ENCODE measurements at places on chromosomes 7 and 10. TPM values are rescaled to one million over a fixed set of nuclear protein-coding genes. Genes with fewer than 3 reads are reported as not detected.

GRCh38 chr10:80443531-80443974 lies 10.6 kb upstream of the TSPAN14 start:
- DNase-seq = peak; percentile 51

- DNase-seq = peak; percentile 71
Measured at GRCh38 chr7:17298840-17299482, 509 bp downstream of the AHR start.

- DNase-seq = no peak
Measured at GRCh38 chr10:132507956-132508490, 29.6 kb upstream of the INPP5A start.

DNA sequence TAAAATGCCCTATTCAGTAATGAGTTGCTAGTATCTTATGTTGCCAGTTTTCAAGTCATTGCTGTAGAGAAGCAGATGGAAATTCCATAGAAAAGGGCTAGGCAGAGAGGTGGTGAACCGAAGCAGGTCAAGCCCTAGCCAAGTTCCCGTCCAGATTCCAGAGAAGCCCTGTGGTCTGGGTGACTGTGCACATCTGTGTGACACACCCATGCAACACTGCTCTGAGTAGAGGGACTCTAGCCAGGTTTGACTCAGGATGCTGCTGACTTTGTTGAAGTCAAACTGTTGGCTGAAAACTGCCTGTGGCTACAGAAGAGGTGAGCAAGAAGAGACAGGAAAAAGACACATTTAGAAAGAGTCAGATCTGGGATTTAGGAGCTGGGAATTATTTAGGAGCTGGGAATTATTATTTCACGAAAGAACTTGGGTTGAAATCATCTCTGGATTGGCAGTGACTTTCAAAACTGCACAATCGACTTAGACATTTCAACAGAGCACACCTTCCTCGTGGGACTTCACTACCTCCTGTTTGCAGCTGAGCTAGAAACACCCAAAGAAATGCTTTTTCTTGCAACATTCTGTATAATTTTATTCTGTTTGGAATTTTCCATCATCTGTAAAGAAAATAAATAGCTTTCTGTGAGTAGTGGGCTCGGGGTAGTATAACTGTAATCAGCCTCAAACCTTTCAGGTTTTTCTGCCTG lies 149.1 kb upstream of the PRKCQ start:
- no peak for DNase-seq

TACC2 gene
- not detected for total RNA-seq

C10orf71 gene
- total RNA-seq = not detected

DNA sequence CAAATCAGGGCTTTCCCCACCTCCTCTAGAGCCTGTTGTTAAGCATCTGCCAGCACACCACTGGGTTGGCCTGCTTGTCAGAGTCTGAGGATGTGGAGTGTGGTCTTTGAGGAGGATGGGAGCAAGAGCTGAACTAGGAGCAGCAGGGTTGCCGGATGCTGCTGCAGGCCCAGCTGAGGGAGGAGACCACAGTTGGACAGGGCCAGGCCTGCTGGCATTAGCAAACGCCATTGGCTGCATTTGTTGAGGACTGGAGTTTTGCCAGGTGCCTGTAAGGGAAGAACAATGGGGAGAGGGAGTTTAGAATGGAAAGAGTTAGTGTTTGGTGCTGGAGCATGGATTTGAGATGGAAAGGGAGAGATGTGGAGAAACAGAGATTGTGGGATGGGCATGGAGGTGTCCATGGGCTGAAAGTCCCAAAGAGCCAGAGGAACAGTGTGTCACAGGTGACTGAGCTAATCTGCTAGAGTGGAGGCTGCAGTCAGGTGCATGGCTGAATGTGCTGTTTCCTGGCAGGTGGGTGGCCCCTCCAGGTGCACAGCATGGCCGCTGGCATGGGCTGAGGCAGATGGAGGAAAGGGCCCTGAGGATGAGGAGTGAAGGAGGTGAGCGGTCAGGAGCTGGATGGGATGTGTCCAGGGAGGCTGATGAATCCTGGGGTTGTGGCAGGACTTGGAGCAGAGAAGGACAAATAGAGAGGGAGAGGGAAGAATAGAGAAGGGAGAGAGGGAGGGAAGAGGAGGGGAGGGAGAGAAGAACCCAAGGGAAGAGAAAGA lies 40.7 kb downstream of the LEP start:
- DNase-seq = no peak

GRCh38 chr7:38753347-38753746 lies 122.2 kb upstream of the AMPH start:
- no peak for DNase-seq

DNA sequence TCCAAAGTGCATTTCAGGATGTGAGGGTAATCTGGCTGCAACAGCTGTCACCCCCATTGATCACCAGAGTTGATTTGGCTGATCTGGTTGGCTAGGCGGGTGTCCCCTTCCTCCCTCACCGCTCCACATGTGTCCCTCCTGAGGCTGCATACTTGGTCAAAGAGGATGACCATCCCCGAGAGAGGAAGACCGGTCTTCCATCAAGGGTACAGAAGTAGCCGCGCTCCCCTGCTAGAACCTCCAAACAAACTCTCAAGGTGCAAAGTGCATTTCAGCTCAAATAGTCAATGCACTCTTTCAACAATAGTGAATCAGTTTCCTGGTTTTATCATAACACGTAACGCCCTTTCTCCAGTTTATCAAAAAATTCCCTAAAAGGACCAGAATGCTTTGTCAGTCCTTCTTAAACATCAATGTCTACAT lies 44.6 kb downstream of the CARD11 start:
- no peak for DNase-seq

NPFFR1 gene
- total RNA-seq = not detected

TAS2R3 gene
- 0.79 TPM for total RNA-seq

DNA sequence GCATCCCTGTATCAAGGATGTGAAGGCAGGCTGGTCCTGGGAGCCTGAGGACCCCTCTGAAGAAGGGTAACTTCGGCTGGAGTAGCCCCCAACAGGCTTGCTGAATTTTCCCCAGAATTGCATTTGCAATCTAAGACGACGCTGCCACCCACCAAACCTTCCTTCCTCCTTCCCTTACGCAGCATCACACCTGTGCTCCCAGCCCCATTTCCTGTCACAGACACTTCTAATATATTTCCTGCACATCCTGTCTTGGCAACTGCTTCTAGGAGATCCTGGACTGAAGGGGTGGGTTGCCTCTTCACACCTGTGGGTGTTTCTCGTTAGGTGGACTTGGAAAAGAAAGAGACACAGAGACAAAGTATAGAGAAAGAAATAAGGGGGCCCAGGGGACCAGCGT lies 9.4 kb upstream of the PGAM1 start:
- no peak for DNase-seq

DNA sequence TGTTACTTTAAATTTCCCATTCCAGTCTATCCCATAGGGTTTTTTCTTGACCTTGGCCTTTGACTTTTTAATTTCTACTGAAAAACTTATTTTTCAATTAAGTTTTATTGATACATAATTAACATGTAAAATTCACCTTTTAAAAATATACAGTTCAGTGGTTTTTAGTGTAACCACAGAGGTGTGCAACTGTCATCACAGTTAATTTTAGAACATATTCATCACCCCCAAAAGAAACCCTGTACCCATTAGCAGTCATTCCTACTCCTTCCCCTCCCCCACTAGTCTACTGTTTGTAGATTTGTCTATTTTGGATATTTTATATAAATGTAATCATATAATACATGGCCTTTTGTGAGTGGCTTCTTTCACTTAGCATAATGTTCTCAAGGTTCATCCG lies 96.5 kb upstream of the GJD4 start:
- DNase-seq = no peak

DNA sequence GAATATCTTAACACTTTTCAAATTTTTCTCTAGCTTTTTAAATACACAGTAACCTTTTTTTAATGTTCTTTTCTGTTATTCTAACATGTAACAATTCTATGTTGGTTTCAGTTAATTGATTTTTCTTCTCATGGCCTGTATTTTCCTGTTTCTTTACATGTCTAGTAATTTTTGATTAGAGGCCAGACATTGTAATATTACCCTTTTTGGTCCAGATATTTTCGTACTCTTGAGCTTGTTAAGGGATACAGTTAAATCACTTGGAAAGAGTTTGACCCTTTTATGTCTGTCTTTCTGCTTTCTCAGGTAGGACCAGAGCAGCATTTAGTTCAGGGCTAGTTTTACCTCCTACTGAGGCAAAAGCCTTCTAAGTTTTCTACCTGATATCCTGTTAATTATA lies 45.0 kb downstream of the BICC1 start:
- no peak for DNase-seq

LRRC17 gene
- not detected for total RNA-seq

- DNase-seq = peak; percentile 12
Measured at GRCh38 chr10:35416619-35417312, 80.5 kb downstream of the CCNY start.

KCP gene
- 0.49 TPM for total RNA-seq

- no peak for DNase-seq
Measured at GRCh38 chr7:69177941-69178494, 420.3 kb upstream of the AUTS2 start.

DOCK1 gene
- 0.07 TPM for total RNA-seq

- peak; percentile 15 for DNase-seq
Measured at GRCh38 chr7:7416031-7416858, 119.4 kb downstream of the COL28A1 start.

DNA sequence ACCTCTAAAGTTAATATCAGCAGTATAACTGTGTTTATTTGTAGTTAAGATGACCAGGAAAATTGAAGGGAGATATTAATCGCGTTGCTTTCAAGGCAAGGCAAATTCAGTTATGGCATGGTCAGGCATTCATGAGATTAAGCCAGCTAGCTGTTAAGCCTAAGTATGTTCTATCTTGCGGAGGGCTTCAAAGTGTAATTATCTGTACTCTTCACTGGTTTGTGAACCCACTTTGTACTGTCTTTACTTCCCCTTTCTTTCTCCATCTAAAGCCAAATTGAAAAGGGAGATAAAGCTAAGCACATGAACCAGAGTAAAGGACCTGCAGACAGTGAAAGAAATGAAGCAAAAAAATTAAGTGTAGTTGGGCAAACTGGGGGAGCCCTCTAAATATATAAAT lies 483.1 kb upstream of the NRP1 start:
- DNase-seq = no peak

ANKRD1 gene
- total RNA-seq = not detected

- no peak for DNase-seq
Measured at GRCh38 chr10:14918964-14919363, 34.9 kb downstream of the DCLRE1C start.

GRCh38 chr7:98753989-98754479 lies 115.8 kb downstream of the TMEM130 start:
- no peak for DNase-seq

- no peak for DNase-seq
Measured at GRCh38 chr7:50868426-50869100, 85.9 kb upstream of the GRB10 start.

FGL2 gene
- total RNA-seq = 51.5 TPM

FAM241B gene
- 1.3 TPM for total RNA-seq

WNT2 gene
- total RNA-seq = not detected

- no peak for DNase-seq
Measured at GRCh38 chr10:102467971-102468438, 16.7 kb upstream of the C10orf95 start.

- no peak for DNase-seq
Measured at GRCh38 chr10:35058134-35058533, 32.0 kb downstream of the CUL2 start.

DNA sequence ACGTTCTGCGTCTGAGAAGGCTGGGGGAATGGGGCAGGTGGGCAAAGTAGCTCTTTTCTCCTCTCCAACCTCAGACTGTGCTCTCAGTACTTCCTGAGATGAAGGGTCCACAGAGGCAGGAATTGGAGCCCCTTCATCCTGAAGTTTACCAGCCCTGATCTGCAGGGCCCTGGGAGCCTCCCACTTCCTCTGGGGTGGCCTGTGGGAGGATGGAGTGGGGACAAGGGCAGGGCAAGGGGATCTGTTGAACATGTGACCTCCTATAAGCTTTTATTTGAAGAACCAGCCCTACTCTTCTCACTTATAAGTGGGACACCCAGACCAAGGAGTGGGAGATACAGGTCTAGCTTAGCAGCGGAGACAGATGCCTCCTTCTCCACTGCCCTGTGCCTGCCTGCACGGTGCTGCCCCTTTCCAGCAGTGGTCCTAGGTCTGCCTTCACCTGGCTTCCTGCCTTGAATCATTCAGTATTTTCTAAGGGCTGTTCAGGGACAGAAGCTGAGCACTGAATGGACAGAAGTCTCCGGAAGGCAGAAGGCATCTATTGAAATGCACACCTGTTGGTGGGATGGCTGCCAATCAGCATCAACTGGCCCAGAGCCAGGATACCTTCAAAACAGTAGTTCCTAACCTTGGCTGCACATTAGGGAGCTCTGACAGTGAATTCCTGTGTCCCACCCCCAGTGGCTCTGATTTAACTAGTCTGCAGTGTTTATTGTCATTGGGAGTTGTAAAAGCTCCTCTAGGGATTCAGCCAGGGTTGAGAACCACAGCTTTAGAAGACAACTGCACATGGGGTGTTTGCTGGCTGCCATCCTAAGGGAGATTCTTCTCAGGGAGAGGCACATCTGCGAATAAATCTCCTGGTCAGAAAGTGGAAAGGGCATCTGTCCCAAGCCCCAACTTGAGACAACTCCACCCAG lies 2.7 kb upstream of the ARHGAP22 start:
- DNase-seq = no peak

PAXIP1 gene
- total RNA-seq = 8.7 TPM

RADIL gene
- total RNA-seq = not detected

DNA sequence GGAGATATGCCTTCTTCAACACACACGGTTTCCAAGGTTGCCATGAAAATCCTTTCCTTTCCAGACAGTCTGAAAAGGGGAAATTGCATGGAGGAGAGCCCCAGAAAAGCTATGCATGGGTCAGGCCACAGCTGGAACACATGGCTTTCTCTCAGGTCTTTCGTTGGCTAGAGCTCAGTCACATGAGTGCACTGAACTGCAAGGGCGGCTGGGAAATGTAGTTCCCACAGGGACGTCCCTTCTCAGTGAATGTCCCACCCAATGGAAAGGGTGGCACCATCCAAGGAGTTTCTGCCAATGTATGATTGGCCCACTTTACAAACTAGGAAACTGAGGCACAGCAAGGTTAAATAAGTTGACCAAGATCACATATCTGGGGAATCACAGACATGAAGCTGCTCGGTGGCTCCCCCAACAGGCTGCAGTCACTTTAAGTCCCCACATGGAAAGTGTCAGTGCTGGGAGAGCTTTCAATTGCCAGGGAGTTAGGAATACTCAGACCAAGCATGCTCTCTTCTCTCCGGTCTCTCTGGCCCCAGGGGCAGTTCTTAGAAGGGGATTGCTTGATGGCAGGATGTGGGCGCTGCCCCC lies 571.3 kb downstream of the GLRX3 start:
- DNase-seq = no peak

ASL gene
- 69.9 TPM for total RNA-seq

- DNase-seq = no peak
Measured at GRCh38 chr7:26440233-26441001, 148.8 kb downstream of the SNX10 start.

GRCh38 chr7:16015981-16016380 lies 329.5 kb upstream of the MEOX2 start:
- no peak for DNase-seq

ACTR1A gene
- 110 TPM for total RNA-seq

DNA sequence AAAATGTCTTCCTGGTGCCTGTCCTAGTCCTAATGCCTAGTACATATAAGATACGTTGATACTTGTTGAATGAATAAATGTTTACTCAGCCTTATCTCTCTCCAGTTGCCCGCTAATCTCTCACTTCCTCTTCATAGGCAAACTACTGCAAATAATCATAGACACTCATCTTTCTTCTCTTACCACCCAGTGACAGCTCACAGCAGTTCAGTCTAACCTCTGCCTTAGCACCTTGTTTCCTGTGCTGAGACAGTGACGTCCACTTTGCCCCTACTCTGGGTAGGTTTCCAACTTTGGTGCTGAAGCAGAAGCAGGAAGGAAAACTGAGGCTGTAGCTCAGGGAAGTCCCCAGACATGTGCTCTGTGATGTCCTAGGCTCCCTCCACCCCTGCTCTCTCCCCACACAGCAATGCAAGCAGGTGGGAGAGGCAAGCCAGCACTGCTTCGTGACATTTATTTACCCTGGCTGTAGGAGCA lies 45.5 kb upstream of the RHOBTB1 start:
- DNase-seq = no peak
